SHP77 treated with DMSO at 0.1 percent for 48 hours (cell line): ENCODE measurements at places on chromosomes 1 and 21.
A peak's percentile ranks its signal among the peaks of the same experiment; 100 is the strongest.

GRCh38 chr1:33742663-33743062 is 121.2 kb upstream of the HMGB4 start:
- DNase-seq = no peak

- no peak for DNase-seq
Measured at GRCh38 chr1:54927472-54928240, 40.7 kb upstream of the DHCR24 start.

- no peak for DNase-seq
Measured at GRCh38 chr1:201379733-201380242, 2.3 kb upstream of the TNNT2 start.

- DNase-seq = no peak
Measured at GRCh38 chr1:63973005-63973419, 199.2 kb downstream of the ROR1 start.

DNA sequence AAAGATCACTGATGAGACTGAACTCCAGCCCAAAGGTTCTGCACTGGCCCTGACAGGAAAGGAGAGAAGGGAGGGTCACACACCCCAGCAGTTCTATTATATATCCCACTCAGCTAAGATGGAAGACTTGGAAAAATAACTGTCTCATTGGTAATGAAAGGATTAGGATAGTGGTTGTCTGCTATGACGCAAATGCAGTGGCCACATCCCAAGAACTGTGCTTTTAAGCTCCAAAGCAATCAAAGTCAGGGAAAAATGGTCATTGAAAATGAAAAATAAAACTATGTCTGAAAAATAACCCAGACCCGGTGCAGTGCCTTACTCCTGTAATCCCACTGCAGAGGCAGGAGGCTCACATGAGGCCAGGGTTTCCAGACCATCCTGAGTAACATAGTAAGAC is 31.0 kb downstream of the PSMG1 start:
- no peak for DNase-seq

DNA sequence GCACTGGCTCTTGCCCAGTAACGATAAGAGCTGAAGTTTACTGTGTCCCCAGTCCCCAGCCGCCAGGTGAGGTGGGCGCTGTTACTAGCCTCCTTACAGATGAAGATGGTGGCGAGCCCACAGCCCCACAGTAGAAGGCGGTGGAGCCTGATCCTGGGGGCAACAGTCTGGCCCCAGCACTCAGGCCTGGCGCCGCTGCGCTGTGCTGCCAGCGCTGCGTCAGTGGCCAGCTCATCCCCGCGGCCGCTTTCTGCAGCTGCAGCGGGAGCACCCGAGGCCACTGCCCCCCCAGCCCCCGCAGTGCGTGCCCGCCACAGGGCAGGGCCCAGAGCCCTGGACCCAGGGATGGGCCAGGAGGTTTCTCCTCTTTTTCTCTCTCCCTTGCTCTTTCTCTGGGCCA is 13.3 kb downstream of the H6PD start:
- no peak for DNase-seq

GRCh38 chr1:33298623-33299277 is 22.1 kb downstream of the A3GALT2 start:
- peak; percentile 3 for DNase-seq

GRCh38 chr1:227944931-227945890 is 2.5 kb downstream of the WNT9A start:
- DNase-seq = no peak
